ENCODE measurements at places on chromosomes 2 and 18.

- no peak for DNase-seq
Measured at GRCh38 chr2:69483696-69484095, 46.5 kb upstream of the NFU1 start.

DNA sequence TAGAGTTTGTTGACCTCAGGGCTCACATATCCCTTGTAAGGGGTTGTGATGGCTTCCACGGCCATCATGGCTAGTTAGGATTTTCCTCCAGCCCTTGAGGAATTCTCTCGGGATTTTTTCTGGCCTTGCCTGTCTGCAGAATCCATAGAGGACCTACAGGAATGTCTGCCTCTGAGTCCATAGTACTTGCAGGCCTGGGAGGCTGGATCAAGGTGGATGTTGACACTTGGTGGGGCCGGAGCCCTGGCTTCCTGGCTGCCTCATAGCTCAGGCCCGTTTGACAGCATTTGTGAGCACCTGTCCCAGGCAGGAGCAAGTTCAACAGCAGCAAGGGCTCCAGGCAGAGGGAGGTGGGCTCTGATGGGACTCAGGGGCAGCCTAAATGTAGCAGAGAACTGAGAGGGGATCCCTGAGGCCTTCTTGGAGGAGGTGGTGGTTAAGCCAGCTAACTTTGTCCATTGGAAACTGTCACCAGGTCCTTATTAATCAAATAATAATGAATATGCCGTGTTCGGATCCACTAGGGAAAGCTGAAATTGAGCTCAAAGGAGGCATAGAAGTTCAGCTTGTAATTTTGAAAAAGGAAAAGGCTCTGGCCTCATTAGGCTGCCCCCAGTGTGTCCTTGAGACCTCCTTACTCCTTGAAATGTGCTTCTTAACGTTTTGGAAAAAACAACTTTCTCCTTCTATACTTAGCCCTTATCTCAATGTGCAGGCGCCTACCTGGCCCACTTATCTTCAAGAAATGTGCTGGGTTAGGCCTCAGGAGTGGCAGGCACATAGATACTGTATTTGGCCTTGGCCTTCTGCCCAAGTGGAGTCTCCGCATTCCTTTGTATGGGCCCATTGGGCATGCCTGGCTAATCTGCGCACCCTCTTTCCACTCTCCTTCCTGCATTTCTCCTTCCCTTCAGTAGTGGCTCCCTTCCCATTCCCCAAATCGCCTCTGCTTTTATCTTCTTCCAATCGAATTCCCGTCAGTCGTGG lies 66.9 kb downstream of the HPCAL1 start:
- no peak for DNase-seq

GRCh38 chr2:207768168-207768865 lies 1.4 kb downstream of the FZD5 start:
- DNase-seq, result no peak

DNA sequence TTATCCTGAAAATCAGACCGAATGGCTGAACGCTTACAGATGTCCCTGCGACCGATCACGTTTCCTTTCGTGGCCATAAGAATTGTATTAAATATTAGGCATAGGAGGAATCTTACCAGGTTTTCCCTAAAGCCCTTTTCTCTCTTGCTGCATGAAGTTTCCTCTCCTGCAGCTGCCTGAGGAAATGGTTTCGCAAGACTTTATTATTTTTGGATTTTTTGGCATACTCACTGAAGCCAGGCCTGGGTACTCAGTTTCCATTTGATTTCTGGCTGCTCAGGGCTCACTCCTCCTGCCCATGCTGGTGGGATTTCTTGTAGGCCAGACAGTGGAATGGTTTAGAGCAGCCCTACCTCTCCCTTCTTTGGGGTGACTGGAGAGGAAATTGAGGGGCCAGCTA lies 114.0 kb downstream of the KLHL29 start:
- DNase-seq, result no peak

DNA sequence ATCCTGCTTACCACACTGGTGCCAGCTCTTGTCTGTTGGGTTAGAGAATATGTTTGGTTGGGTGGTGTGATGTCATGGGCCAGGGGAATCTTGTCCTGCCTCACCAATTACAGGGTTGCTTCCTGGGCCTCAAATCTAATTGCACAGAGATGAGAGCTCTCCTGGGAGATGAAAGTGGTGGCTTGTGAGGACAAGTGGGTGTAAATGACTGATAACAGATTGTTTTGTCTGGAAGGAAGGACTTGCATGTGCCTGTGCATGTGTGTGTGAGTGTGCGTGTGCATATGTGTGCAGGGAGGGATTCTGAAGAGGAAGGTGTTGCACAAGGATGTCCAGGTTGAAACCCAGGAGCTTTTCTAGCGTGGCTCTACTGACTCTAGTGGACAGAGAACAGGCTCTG lies 271.9 kb downstream of the LOXHD1 start:
- DNase-seq, result no peak

DNA sequence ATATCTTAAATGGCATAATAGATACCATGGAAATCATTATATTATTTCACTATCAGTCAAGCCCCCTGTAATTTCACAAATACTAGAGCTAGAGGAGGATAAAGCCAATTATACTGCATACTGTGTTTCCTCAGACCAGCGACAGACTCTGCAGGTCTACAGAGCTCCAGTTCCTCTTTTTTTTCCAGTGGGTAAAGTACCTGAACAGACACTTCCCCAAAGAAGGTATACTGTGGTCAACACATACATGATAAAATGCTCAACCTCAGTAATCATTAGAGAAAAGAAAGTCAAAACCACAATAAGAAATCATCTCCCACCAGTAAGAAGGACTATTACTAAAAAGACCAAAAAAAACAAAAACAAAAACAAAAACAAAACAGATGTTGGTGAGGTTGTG lies 44.6 kb downstream of the SCN7A start:
- no peak for DNase-seq

- DNase-seq, result no peak
Measured at GRCh38 chr2:136255127-136255526, 137.2 kb upstream of the CXCR4 start.

DNA sequence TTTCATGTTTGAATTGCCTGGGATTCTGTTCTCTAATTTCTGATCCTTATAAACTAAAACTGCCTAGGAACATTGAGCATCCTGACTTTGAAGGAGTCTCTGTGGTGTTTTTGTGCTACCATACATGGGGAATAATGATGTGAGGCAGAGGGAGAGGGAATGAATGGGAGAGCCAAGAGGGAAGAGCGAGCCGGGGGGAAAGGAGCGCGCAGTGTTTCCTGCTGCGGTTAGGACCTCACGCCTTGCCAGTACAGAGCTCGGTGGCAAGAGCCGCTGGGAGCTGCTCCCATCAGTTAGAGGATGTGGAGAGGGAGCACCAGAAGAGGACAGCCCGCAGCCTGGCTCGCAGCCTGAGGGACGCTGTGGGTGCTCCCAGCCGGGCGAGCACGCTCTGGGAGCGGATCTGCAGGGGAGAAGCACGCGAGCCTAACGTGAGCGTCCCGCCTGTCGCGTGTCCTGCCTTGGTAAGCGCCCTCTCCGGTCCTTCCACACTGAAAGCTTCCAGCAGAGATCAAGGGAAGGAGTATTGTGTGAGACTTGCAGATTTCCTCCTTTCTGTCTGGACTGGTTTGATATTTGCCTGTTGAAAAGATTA lies 114.7 kb downstream of the FAM210A start:
- no peak for DNase-seq

DNA sequence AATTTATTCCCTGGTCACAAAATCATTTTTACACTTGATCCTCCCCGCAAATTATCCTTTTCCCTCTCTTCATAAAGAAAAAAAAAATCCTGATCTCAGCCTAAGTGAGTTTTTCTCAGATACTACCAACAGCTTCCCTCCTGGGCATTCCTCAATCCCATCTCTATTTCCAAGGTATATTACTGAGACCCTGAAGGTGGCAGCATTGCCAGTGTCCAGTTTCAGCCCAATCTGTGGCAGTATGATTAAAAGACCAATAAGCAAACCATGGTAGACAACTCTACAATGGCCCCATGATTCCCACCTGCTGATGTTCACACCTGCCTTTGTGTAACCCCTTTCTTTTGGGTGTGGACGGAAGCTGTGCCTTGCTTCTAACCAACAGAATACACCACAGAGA lies 45.1 kb downstream of the CCDC93 start:
- DNase-seq, result no peak

GRCh38 chr18:48949050-48949605 lies 1.6 kb downstream of the SMAD7 start:
- no peak for DNase-seq

DNA sequence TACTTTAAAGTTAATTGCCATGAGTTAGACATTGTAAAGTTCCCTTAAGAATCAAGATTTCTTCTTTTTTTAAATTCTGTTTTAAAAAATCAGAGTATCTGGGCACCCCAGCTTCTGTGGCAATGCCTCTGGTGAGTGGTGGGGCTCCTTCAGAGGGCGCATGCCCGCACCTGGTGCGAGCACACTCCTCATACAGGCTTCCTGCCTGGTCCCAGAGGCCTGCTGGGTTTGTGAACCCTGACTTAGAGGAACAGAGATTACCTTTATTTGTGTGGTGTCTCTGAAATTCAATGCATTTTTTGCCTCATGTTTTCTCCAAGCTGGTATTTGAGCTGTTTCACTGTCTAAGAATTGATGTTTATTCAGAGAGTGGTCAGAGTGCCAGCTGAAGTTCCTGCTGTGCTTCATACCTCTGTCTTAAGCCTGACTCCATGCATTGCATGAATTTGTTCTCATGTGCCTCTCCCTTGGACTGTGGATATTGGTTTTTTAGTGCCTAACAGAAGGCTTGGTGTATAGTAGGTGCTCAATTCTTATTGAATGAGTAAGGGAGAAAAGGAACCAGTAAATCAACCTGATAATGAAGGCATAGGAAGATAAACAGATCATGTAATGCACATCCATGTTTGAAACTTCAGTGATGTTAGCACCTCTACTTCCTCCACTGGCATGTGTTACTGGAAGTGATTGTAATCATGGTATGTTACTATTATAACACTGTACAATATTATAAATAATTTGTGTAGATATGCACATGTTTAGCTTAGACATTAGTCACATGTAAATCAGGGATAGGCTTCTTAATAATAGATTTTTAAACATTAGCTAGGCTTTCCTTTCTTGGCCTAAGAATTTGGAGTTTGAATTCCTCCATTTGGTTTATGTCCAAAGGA lies 29.0 kb downstream of the PHLPP1 start:
- no peak for DNase-seq

- DNase-seq, result no peak
Measured at GRCh38 chr2:102037681-102038080, 45.9 kb downstream of the IL1R2 start.

- no peak for DNase-seq
Measured at GRCh38 chr2:237487496-237487895, 445 bp downstream of the MLPH start.

- DNase-seq, result no peak
Measured at GRCh38 chr2:64065516-64065915, 46.3 kb upstream of the VPS54 start.

DNA sequence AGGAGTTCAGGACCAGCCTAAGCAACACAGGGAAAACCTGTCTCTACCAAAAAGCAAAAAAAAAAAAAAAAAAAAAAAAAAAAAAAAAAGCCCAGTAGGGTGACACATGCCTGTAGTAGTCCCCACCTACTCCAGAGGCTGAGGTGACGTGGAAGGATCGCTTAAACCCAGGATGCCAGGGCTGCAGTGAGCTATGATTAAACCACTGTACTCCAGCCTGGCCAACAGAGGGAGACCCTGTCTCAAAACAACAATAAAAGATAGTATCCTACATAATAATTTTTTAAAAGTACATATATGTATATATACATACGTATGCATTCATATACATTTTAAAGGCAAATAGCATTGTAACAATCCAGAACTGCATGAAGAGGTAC lies 51.7 kb downstream of the SOS1 start:
- DNase-seq, result no peak

DNA sequence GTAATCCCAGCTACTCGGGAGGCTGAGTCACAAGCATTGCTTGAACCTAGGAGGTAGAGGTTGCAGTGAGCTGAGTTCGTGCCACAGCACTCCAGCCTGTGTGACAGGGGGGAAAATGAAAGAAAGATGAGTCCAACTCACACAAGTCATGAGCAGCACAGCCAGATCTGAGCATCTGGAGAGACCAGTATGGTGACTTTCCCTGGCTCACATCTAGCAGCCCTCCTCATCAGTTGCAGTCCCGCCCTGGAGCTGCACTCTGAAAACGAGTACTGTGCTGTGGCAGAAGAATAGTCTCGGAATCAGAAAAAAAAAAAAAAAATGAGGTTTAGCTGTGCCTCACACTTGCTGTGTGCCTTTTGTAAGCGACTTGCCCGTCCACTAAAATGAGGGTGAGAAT lies 74.4 kb upstream of the TRIB2 start:
- DNase-seq, result no peak

GRCh38 chr18:69934601-69935265 lies 12.9 kb downstream of the CD226 start:
- no peak for DNase-seq

DNA sequence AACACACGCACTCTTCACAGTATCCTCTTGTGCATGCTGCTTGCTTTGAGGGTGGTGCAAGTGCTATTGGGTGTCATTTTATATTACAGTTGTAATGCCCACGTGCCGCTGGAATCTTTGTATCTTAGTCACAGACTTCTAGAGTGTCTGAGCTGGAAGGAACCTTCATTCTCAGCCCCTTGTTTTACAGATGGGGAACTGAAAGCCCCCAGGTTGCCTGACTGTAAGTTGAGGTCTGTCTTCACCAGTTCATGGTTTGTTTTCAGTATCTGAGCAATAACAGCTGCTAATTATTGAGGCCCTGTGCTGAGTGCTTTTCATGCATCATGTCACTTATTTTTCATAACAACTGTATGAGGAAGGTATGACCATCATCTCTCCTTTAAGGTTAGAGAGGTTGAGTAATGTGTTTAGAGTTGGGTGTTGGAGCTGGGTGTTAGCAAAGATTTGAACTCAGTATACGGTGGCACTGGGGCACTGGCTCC lies 77.0 kb downstream of the PRKCE start:
- DNase-seq, result no peak

All from activated T-cell treated with anti-CD3 and anti-CD28 coated beads for 4 hours (primary cell).